ENCODE measurements at places on chromosomes 7 and 10. TPM values are rescaled to one million over a fixed set of nuclear protein-coding genes. Genes with fewer than 3 reads are reported as not detected.

- no peak for DNase-seq
Observed at GRCh38 chr7:132533916-132534315, 42.4 kb downstream of the PLXNA4 start.

Gene BEND7
- total RNA-seq = 33.4 TPM

GRCh38 chr7:90488220-90488619, 18.8 kb downstream of the PTTG1IP2 start:
- no peak for DNase-seq

Gene SAMD9L
- 27.6 TPM for total RNA-seq

DNA sequence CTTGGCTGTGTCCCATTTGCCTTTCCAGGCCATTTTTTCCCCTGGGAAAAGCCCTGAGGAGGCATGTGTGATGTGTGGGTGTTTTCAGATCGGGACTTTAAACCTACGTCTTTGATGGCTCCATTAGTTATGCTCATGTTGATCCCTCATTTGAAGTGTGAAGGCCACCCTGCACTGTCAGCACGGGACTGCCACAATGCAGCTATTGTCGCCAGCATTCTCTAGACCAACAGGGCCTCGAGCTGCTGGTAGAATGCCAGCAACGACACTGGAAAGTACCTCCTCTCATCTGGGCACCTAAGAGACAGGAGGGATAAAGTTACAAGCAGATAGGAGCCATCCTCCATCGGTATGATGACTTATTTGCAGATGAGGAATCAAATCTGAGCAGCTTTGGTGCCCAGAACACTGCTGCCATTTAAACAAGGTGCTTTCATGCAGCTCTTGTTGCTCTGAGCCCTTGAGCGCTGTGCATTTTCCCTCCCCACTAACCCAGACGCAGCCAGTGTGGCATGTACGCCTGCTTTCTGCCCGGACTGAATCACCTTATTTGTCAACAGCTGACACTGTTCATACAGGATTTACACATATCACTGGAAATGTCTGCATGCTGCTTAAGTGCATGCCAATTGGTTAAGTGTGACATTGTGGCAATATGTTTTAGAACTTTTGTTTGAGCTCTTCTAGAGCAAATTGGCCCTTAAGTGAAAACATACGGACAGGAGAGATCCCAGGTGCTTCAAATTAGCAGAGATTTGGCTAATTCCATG, 175.0 kb upstream of the PITRM1 start:
- DNase-seq = no peak

- no peak for DNase-seq
Observed at GRCh38 chr7:150307129-150307528, 16.0 kb upstream of the LRRC61 start.

GRCh38 chr10:70555371-70555770, 47.2 kb downstream of the PRF1 start:
- DNase-seq = no peak

DNA sequence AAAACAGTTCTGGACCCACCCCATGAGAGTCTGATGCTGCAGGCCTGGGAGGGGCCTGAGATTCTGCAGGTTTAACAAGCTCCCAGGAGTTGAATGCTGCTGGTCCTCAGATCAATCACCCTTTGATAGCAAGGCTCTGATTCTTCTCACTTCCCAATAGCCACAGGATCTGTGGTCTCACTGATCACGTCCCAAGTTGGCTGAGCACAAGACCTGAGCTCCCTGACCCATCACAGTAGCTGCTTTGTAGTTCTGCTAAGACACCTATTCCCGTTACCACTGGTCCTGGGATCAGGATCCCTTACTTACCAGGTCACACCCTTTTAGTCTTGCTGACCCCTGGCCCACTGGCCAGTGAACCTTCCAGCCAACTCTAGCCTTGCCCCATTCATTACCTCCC, 372.8 kb downstream of the PHTF2 start:
- DNase-seq = no peak

Gene METTL27
- 1.6 TPM for total RNA-seq

Gene HABP2
- total RNA-seq = not detected

- no peak for DNase-seq
Observed at GRCh38 chr7:99876491-99876890, 342 bp downstream of the OR2AE1 start.

DNA sequence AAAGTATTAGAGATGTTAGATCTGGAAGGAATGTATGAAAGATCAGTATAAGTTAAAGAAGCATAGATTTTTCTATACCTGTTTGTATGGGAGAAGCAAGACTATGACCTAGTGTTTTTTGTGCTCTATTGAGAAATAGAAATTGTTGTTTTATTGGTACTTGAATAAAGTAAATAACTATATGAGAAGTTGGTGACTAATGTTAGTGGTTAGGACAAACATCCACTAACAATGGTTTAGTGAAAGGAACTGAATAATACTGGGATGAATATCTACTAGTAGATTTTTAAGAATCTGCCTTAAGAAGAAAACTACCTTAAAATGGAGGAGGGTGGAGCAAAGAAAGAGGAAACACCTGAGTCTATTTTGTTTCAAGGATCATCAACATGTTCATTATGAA, 521.1 kb upstream of the POT1 start:
- DNase-seq = no peak

DNA sequence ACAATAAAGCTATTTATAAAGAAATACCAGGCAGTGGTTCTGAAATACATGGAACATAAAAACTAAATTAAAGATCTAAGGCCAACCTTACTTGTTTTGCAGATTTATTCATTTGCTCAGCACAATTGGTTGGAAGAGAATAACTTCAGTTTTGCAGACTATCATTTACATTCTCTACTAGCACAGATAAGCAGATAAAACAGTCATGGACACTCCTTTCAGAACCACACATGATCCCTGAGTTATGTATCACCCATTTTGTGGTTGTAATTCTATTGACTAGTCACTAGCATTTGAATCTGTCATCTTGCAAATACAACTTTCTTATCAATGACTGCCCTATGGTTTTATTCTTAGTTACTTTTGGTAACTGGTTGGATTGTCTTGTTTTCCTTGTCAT, 45.1 kb downstream of the PRKAR2B start:
- no peak for DNase-seq

Gene ADO
- 10.1 TPM for total RNA-seq

DNA sequence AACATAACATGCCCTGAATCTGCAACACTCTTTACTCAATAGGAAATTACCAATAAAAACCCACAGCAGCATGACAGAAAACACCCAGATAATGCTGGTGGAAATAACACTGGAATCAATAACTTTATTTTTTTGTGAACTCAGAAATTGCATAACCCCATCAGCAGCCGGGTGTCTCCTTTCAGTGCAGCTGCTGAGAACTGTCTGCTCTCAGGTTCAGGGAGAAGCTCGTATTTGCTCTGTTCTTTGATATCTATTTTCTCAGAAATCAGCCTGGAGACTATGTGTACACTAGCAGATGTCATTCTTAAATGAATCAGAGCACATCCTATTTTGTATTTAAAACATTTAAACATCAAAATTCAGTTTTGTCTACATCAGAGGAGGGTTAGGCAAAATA, 506.0 kb downstream of the POM121L12 start:
- no peak for DNase-seq

- DNase-seq = no peak
Observed at GRCh38 chr10:86630079-86630478, 24.3 kb upstream of the OPN4 start.

- no peak for DNase-seq
Observed at GRCh38 chr10:34380856-34381255, 434.2 kb downstream of the PARD3 start.

DNA sequence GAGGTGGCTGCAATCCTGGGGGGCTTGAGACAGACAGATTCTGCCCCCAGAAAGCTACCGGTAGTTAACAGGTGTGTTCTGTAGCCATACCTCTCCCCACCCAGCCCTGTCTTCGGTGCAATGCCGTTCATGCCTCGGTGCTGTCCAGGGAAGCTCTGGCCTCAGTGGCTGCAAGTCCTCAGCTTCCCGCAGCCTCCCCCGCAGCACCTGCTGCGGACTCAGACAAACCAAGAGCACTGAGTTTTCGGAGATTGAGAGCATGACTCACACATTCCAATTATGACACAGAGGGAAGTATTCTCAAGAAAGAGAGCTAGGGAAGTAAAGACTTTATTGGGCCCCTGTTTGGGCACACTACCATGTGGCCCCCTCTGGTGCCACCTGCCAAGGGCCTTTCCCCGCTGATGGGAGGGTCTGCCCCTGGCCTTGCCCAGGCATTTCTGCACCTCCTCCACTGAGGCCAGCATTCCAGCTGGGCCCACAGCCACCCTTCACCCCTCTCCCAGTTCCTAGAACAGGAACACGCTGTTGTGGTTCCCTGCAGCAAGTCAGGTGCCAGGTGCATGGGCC, 30.2 kb upstream of the EZH2 start:
- DNase-seq = no peak

GRCh38 chr7:69966766-69967591, 368.7 kb downstream of the AUTS2 start:
- DNase-seq = no peak

DNA sequence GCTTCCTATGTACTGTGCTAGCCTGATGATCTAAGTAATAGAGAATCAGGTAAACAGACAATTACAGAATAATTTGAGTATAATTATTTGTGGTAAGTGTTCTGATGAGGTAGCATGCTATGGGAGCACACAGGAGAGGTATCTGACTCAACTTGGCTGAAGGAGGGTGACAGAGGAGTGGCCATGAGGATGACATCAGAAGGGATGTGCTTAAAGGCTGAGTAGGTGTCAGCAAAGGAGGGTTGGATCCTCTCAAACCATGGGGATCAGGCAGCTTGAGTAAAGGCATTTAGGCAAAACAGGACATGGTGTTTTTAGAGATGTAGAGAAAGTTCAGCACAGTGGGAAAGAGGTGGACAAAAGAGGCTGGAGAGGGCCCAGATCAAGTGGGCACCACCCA, 29.0 kb downstream of the KLHDC10 start:
- DNase-seq = no peak

Gene FOXI2
- total RNA-seq = not detected

GRCh38 chr10:14772399-14772798, 2.3 kb downstream of the FAM107B start:
- DNase-seq = no peak

DNA sequence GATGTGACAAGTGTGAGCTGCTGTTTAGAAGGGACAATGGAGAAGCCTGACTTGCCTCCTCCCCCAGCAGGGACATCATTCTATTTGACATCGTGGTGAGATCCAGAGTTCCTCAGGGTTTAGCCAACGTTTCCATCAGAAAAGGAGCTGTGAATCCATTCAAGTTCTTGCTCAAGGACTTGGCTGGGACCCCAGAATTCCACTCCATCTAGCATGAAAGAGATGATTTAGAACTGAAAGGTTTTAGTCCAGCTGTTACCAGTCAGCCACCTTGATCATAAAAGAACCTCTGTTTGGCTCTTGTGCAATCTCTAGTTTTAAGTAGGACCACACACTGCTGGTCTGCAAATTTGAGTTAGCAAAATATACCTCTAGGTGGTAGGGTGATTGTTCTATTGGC, 337.6 kb downstream of the FRMD4A start:
- no peak for DNase-seq

GRCh38 chr10:25017154-25017590, 760 bp downstream of the THNSL1 start:
- no peak for DNase-seq

DNA sequence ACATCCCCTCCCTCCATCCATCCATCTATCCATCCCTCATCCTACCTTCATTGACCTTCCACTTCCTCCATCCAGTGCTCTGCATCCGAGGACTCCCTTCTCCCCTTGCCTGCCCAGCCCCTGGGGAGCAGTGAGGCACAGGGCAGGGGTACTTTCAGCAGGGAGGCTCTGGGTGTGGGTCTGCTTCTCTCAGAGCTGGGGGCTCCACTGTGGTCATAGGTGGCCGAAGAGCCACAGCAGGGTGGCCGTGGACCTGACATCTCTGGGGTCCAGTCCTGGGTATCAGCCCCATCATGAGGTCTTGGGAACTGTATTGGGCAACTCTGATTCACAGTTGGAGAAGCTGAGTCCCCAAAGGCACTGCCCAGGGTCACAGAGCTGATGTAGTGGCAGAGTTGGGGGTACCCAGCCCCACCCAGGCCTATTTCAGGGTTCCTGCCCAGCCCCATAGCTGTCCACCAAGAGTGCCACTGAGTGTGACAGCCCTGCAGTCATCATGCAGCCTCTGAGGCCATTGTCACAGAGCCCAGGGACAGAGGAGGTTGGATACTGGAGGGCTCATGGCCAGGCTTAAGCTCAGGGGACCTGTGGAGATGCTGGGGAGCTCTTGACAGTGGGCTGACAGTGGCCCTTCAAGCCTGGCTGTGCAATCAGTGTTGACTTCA, 35.3 kb upstream of the DPYSL4 start:
- DNase-seq = no peak

DNA sequence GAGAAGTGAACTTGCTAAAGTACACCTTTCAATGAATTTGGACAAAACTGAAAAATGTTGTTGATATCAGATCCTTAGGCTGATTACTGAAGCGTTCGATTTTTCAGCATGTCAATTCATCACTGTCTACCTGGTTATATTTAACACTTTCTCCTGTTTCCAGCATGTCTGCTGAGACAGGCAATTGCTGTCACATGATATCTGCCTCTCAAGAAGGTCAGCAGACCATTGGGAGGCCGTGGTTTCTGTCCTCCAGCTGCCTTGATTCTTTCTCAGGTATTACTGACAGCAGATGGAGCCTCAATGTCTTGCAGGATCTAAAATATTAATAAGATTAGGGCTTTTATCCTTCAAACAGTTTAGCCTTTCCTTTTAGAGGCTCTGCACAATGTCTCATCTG, 127.5 kb downstream of the SNX10 start:
- DNase-seq = no peak

- no peak for DNase-seq
Observed at GRCh38 chr10:63410633-63411032, 55.1 kb downstream of the JMJD1C start.

DNA sequence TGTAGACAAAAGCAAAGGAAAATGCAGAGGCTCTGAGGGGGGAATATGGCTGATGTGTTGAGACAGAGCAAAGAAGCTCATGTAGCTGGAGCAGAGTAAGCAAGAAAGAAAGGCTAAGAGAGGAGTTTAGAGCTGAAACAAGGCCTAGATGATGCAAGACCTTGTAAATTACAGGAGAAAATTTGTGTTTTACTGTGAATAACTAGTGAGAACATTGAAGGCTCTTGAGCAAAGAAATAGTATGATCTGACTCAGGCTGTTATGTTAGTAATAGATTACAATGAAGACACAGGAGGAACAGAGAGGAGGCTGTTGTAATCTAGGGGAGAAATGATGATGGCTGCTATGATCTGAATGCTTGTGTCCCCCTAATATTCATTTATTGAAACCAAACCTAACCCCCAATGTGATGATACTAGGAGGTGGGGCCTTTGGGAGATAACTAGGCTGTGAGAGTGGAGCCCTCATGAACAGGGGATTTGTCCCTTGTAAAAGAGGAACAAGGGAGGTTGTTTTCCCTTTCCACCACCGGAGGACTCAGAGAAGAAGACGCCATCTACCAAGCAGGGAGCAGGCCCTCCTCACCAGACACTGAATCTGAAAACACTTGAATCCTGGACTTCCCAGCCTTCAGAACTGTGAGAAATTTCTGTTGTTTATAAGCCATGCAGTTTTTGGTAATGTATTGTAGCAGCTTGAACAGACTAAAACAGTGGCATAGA, 394.9 kb downstream of the HTR7 start:
- DNase-seq = no peak

DNA sequence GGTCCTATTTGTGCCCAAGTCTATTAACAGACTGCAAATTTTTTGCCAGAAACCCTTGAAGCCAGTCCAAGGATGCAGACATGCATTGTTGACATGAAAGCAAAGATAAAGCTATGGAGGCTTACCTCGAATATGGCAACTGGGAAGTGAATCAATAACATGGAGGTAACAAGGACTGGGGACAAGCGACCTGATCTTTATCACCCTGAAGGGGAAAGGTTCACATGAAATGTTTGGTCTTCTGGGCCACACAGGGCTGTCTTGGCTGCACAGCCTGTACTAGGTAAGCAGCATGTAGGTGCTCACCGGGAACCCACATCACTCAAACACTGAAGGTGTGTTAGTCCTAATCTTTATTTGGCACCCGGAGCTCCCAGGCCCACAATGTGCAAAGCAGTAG, 17.9 kb downstream of the ERCC6 start:
- no peak for DNase-seq

All from mucosa of descending colon (tissue), 3 donors.